ENCODE measurements at places on chromosomes 3 and 15.

DNA sequence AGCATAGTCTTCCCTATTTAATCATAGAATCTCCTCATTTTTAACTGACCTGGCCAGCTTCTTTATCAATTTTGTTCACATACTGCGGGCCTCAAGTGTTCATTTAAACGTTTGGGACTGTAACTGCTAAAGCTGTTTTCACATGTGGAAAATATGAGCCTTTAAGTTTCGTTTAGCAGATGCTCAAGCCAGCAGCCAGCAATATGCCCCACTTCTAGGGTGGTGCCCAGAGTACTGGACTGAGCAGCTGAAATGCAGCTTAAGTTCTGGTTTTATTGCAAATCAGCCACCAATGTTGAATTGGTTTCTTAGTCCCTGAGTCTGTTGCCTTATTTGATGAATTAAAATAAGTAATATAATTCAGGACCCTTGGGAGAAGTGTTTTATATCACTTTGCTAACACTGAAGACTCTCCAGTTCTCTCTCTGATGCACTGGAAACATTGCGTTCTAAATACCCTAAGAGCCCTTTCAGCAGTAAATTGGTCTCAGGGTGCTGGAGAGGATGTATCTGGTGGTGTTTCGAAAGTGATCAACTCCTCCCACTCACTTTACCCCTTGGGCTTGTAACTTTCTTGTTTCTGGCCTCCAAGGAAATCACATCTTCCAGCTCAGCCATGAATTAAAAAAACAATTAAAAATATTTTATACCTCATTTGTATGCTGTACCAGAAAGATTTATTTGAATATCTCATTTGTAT lies 61.7 kb downstream of the B3GALNT1 start:
- no peak for DNase-seq
- peaks cover 6% of the 10 kb centered on the region for H3K36me3 ChIP-seq
- no peak overlapping the region for H3K27ac ChIP-seq
- no peak overlapping the region for H3K4me3 ChIP-seq

DNA sequence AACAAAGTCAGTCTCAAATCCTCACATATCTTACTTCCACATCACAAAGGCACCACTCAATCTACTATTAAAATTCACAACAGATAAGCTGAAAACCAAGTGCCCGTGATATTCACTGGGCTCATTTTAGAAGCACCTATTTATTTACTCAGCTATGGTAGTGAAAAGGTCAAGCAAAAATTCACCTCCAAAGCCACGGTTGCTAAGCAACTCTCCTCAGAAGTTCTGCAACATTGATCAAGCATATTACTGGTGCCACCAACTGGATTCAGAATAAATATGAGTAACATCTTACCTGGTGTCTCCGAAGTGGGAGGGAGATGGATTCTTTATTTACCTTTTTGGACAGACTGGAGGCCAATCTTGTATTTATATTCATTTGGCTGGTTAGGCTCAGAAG lies 714.8 kb downstream of the FHIT start:
- H3K36me3 ChIP-seq, result no peaks in the 10 kb centered on the region
- no peak overlapping the region for H3K27ac ChIP-seq
- H3K4me3 ChIP-seq, result no peak overlapping the region
- no peaks in the 10 kb centered on the region for H3K4me1 ChIP-seq

DNA sequence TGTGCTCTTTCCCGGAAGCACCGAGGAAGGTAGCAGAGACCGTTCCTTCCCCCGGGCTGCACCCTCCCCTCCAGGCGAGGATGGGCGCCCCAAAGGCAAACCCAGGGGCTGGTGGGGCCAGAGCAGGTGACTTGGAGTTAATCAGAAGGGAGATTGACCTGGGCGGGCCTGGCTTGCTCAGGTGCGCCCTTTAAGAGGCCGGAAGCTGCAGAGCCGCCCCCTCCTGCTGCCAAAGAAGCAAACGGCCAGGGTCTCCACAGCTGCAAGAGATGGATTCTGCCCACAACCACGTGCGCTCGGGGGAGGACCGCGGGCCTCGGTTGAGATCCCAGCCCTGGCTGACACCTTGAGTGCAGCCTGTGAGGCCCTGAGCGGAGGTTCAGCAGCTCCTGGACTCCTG lies 218.2 kb upstream of the NAALADL2 start:
- H3K27me3 ChIP-seq, result no peaks in the 10 kb centered on the region
- DNase-seq, result no peak
- no peaks in the 10 kb centered on the region for H3K4me1 ChIP-seq
- no peak overlapping the region for H3K27ac ChIP-seq
- no peaks in the 10 kb centered on the region for H3K36me3 ChIP-seq
- no peak overlapping the region for H3K4me3 ChIP-seq

- DNase-seq, result no peak
- H3K4me3 ChIP-seq, result no peak overlapping the region
- H3K36me3 ChIP-seq, result no peaks in the 10 kb centered on the region
- no peaks in the 10 kb centered on the region for H3K27me3 ChIP-seq
Measured at GRCh38 chr3:177811835-177812234, 614.6 kb upstream of the TBL1XR1 start.

DNA sequence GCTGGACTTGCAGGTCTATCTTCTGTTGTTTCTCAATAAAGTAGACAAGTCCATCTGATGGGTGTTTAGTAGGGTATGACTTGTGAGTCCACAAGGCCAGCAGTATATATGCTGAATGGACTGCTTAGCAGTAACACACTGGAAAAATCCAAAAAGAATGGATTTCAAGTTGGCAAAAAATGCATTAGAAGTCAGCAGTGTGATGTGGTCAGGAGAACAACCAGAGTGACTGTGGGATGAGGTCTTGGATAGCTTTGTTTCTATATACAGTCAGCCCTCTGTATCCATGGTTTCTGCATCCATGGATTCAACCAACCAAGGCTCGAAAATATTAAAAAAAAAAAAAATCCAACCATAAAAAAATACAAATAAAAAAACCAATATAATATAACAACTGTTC lies 55.8 kb downstream of the LPP start:
- peaks cover 7% of the 10 kb centered on the region for H3K4me1 ChIP-seq
- H3K4me3 ChIP-seq, result no peak overlapping the region
- no peak for DNase-seq
- H3K36me3 ChIP-seq, result peaks cover 21% of the 10 kb centered on the region

DNA sequence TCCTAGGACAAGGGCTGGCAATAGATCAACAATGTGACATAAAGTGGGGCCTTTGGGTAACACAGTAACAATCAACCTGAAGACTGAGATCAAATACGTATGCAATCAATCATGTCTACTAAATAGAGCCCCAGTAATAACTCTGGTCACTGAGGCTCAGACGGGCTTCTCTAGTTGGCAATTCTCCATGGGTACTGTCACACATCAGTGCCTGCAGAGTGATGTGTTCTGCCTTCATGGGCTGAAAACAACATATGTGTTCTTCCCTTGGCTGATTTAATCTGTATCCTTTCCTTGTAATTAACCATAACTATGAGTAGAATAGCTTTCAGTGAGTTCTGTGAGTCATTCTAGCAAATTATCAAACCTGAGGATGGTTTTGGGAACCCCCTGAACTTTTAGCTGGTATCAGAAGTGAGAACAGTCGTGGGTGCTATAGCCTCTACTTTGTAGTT lies 113.6 kb downstream of the TMCO5A start:
- DNase-seq, result no peak
- H3K27ac ChIP-seq, result no peak overlapping the region
- no peaks in the 10 kb centered on the region for H3K4me1 ChIP-seq
- H3K4me3 ChIP-seq, result no peak overlapping the region

GRCh38 chr3:72390841-72391240 lies 457.4 kb downstream of the SHQ1 start:
- no peaks in the 10 kb centered on the region for H3K27me3 ChIP-seq
- H3K4me3 ChIP-seq, result no peak overlapping the region
- H3K36me3 ChIP-seq, result no peaks in the 10 kb centered on the region
- no peak for DNase-seq

DNA sequence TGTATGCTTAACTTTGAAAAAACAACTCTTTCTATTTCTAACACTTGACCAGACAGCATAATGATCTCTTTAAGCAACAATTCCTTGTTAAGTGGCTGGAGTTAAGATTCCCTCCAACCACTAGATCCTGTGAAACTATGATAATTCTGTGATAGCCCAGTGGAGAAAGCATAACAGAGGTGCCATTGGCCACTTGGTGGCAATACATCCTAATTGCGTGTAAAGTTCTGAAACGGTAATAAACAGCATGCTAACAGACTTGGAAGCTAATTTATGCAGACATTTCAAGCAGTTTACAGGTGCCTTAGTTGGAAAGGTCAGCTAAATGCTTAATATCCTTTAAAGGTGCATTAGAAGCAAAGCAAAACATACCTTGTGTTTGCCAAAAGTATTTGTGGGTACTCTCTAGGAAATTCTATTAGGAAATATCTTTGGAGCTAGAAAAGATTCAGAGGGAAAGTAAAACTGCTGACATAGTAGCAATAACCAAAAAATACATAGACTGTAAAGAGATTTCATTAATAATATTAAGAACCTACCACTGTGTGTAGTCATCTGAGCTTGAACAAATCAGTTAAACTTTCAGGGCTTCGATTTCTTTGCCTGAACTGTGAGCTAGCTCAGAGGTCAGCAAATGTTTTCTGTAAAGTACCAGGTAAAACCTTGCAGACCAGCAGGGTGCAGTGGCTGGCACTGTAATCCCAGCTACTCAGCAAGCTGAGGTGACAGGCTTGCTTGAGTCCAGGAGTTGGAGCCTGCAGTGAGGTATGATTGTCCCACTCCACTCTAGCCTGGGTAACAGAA lies 19.0 kb upstream of the CSTA start:
- no peak overlapping the region for H3K27ac ChIP-seq
- H3K27me3 ChIP-seq, result peaks cover 16% of the 10 kb centered on the region
- H3K4me1 ChIP-seq, result peaks cover 3% of the 10 kb centered on the region
- DNase-seq, result no peak

DNA sequence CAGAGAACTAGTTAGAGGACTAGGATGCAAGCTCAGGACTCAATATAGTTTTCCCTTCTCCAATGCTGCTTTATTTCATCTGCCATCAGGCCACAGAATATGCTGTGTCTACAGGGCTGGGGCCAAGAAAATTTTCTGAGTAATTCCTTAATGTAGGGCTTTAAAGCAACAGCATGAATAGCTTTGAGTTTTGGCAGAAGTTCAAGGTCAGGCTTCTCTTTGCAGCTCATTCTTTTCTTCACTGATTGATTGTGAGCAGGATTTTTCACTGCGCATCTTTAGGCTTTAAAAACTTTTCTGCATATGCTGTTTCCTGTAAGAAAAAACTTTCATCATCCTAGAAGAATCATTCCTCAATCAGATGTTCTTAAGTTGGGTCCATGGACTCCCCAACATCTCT lies 4.6 kb downstream of the TMEM108 start:
- DNase-seq, result no peak
- H3K27ac ChIP-seq, result no peak overlapping the region
- no peaks in the 10 kb centered on the region for H3K36me3 ChIP-seq
- no peak overlapping the region for H3K4me3 ChIP-seq
- peaks cover 7% of the 10 kb centered on the region for H3K4me1 ChIP-seq

DNA sequence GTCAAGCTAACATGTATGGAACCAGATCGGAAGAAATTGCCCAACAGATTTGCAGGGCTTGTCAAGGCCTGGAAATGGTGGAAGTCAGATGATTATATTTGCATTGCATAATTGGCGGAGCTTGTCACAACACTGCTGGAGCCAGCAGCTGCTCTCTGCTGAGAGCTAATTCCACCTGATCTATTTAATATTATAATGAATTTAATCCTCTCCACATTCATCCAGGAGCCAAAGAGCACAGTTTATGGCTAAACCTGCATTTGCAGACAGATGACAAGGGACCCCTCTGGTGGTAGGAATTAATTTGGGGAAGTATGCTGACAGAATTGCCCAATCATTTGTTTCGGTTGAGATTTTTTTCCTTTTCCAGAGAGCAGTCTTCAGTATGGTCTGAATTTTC lies 730.2 kb downstream of the TUSC7 start:
- H3K4me3 ChIP-seq, result no peak overlapping the region
- no peaks in the 10 kb centered on the region for H3K27me3 ChIP-seq
- no peaks in the 10 kb centered on the region for H3K4me1 ChIP-seq
- no peaks in the 10 kb centered on the region for H3K36me3 ChIP-seq
- DNase-seq, result no peak
- no peak overlapping the region for H3K27ac ChIP-seq

GRCh38 chr15:50777042-50777441 lies 11.5 kb upstream of the SPPL2A start:
- H3K36me3 ChIP-seq, result no peaks in the 10 kb centered on the region
- no peak for DNase-seq
- H3K4me3 ChIP-seq, result no peak overlapping the region
- H3K4me1 ChIP-seq, result peaks cover 4% of the 10 kb centered on the region
- no peak overlapping the region for H3K27ac ChIP-seq

Data from activated CD8-positive, alpha-beta T cell treated with anti-CD3 and anti-CD28 coated beads, Interleukin-2, amount 10 ng/mL, durations not matched to agents 7 days and 5 days (primary cell).